ENCODE measurements at places on chromosomes 2 and 18. TPM values are rescaled to one million over a fixed set of nuclear protein-coding genes. Genes with fewer than 3 reads are reported as not detected.

GRCh38 chr2:174174741-174175140, 73.6 kb downstream of the OLA1 start:
- H3K4me1 ChIP-seq, result peaks cover 6% of the 10 kb centered on the region
- peaks cover 41% of the 10 kb centered on the region for H3K36me3 ChIP-seq
- no peak overlapping the region for H3K27ac ChIP-seq
- no peak for DNase-seq
- no peaks in the 10 kb centered on the region for H3K27me3 ChIP-seq

GRCh38 chr18:37484983-37485834, 80.4 kb downstream of the CELF4 start:
- no peak overlapping the region for H3K4me3 ChIP-seq
- peaks cover 3% of the 10 kb centered on the region for H3K4me1 ChIP-seq

- H3K36me3 ChIP-seq, result peaks cover 50% of the 10 kb centered on the region
- H3K4me3 ChIP-seq, result no peak overlapping the region
- H3K27ac ChIP-seq, result no peak overlapping the region
Observed at GRCh38 chr2:202765436-202765835, 106.1 kb downstream of the ICA1L start.

The PKDCC gene
- total RNA-seq, result not detected
